Mesothelial cell of epicardium (in vitro differentiated cells): ENCODE measurements at places on chromosomes 5 and 9. TPM values are rescaled to one million over a fixed set of nuclear protein-coding genes. Genes with fewer than 3 reads are reported as not detected.
A peak's percentile ranks its signal among the peaks of the same experiment; 100 is the strongest.

GRCh38 chr5:73005886-73006285 lies 50.0 kb downstream of the FCHO2 start:
- H3K4me3 ChIP-seq = no peak overlapping the region
- no peak overlapping the region for H3K27ac ChIP-seq
- H3K36me3 ChIP-seq = peaks cover 2% of the 10 kb centered on the region
- H3K4me1 ChIP-seq = peaks cover 5% of the 10 kb centered on the region
- DNase-seq = no peak

GRCh38 chr5:13609504-13609903 lies 335.0 kb downstream of the DNAH5 start:
- H3K27me3 ChIP-seq = peaks cover 3% of the 10 kb centered on the region
- no peaks in the 10 kb centered on the region for H3K4me1 ChIP-seq
- no peak overlapping the region for H3K27ac ChIP-seq
- H3K36me3 ChIP-seq = no peaks in the 10 kb centered on the region
- no peak for DNase-seq
- no peak overlapping the region for H3K4me3 ChIP-seq

DNA sequence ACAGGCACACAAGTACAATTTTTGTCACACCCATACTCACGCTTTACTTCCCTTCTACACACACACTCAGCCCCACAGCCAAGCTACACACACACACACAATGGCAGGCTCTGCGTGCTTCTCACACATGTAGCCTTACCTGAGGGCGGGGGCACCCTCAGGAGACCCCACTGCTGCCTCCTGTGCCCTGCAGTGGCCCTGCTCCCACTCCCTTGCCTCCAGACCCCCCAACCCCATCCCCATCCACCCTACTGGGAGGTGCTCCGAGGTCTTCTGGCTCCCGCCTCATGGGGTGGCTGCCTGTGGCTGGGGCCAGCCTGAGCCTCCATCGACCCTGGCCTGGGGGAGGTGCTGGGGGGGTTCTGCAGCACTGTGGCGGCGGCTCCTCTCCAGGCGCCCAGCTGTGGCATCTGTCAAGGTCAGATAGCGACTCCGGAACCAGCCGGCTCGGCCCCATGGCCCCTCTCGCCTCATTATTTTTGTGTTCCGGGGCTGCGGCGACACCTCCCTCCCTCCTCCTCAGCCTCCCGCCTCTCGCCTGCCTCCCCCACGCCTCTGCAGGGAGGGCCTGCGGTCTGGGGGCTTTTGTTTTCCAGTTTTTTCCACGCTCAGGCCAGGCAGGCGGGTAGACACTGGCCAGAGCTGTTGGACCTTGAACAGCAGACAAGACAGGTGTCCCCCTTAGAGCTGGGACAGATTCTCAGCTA lies 21.7 kb downstream of the CXXC5 start:
- peaks cover 49% of the 10 kb centered on the region for H3K4me1 ChIP-seq
- H3K36me3 ChIP-seq = no peaks in the 10 kb centered on the region
- no peaks in the 10 kb centered on the region for H3K27me3 ChIP-seq
- peak overlapping the region; percentile 39 for H3K4me3 ChIP-seq
- DNase-seq = no peak
- peak overlapping the region; percentile 88 for H3K27ac ChIP-seq

TMEM161B gene
- total RNA-seq = 20.3 to 29.5 TPM (median 23.1 TPM) in 3 replicates

DNA sequence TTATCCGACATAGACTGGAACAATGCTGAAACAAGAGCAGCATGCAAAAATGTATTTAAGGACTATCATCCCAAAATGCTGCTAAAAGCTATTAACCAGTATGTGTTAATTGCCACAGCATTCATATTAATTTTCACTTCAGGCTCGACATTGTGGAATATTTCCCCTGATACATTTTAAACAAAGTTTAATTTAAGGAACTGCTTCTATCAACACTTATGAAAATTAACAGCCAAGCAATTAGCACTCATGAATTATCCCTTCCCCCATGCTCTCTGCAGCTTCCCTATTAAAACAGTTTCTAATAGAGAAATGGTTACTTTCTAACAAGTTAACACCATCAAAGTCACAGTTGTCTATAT lies 54.8 kb downstream of the MAPKAP1 start:
- DNase-seq = no peak
- H3K27ac ChIP-seq = no peak overlapping the region
- H3K4me1 ChIP-seq = peaks cover 22% of the 10 kb centered on the region
- H3K36me3 ChIP-seq = peaks cover 5% of the 10 kb centered on the region
- H3K27me3 ChIP-seq = no peaks in the 10 kb centered on the region

DNA sequence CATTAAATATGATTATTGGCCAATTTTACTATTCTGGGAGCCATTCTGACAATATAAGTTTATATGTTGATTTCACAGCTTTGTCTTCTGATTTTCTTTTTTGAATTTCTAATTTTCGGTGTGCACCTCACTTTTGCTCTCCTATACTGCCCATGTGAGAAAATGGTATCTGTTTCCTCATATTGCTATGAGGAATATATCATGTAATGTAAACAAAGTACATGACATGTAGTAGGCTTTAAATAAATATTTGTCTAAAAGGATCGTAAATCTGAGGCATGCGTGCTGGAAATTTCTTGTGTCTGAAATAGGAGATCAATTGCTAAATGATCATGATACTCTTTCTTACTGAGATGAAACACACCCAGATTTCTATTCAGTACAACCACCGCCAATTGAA lies 119.9 kb downstream of the ZDHHC21 start:
- no peaks in the 10 kb centered on the region for H3K27me3 ChIP-seq
- no peak overlapping the region for H3K4me3 ChIP-seq
- H3K36me3 ChIP-seq = peaks cover 5% of the 10 kb centered on the region
- DNase-seq = no peak
- no peak overlapping the region for H3K27ac ChIP-seq

DNA sequence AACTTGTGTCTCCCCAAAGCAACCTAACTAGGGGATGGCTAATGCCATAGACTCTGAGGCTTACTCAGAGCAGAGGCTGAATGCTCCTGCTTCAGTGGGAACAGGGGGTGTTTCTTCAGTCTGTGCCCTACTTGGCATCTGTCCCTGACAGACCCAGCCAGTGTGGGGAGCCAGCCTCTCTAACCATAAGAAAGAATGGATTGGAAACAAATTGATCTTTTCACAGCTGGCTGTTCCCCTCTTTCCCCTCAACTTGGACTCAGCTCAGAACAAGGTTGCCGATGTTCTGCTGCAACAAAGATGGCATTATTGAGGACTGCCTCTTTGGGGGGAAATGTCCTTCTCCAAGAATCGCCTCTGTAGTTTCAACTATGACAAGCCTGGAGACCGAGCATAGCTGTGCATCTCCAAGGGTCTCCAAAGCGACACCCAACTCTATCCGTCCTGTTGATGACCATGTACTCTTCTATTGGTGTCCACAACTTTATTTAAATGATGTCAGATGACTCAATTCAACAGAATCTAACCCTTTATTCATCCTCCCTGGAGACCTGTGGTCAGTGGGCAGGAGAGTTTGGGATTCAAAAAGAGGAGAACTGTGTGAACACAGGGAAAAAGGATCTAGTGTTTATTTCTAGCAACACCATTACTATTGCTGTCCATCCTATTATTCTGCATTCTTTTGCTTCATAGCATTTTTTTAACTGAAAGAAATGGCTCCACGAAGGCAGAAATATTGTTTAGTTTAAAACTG lies 24.7 kb upstream of the TNC start:
- no peaks in the 10 kb centered on the region for H3K36me3 ChIP-seq
- no peak overlapping the region for H3K4me3 ChIP-seq
- DNase-seq = no peak

NEUROG1 gene
- not detected in 3 replicates for total RNA-seq

DNA sequence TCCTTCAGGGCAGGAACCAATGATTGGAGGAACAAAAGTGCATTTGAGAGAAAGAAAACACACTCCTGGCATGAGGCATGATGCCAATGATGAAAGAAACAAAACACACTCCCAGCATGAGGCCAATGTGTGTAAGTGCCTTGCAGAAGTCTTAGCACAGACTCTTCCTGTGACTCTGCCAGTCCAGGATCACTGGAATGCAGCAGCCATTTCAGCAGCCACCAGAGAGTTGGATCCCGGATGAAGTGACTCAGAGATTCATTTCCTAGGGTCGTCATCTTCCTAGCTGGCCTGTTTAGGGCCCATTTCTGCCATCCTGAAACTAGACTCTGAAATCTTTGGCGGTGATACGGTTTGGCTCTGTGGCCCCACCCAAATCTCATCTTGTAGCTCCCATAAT lies 212.5 kb downstream of the CFAP90 start:
- no peaks in the 10 kb centered on the region for H3K4me1 ChIP-seq
- no peak overlapping the region for H3K27ac ChIP-seq
- no peak for DNase-seq
- no peaks in the 10 kb centered on the region for H3K27me3 ChIP-seq
- no peaks in the 10 kb centered on the region for H3K36me3 ChIP-seq
- H3K4me3 ChIP-seq = no peak overlapping the region

DNA sequence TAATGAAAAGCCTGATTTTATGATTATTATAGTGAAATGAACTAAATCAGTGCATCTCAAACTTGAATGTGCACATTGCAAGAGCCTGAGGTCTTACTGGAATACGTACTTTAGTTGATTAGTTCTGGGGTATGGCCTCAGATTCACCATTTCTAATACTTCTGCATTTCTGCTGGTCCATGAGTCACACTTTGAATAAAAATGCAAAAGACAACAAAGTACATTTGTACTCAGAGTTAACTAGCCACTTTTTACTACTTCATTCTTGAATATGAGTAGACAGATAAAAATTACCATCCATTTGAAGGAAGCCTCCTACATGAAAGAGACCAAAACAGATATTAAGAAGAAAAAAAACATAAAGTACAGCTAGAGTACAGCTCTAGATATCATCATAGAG lies 27.1 kb upstream of the PRR16 start:
- H3K27ac ChIP-seq = no peak overlapping the region
- no peaks in the 10 kb centered on the region for H3K36me3 ChIP-seq
- H3K4me1 ChIP-seq = no peaks in the 10 kb centered on the region
- H3K27me3 ChIP-seq = no peaks in the 10 kb centered on the region
- DNase-seq = no peak

GRCh38 chr5:43227655-43228054 lies 35.6 kb downstream of the NIM1K start:
- no peaks in the 10 kb centered on the region for H3K4me1 ChIP-seq
- no peak overlapping the region for H3K27ac ChIP-seq
- H3K36me3 ChIP-seq = no peaks in the 10 kb centered on the region
- H3K4me3 ChIP-seq = no peak overlapping the region
- H3K27me3 ChIP-seq = peaks cover 2% of the 10 kb centered on the region
- DNase-seq = no peak

PITX1 gene
- total RNA-seq = 80.2 to 89.6 TPM (median 88.0 TPM) in 3 replicates

GRCh38 chr9:14661421-14662059 lies 31.7 kb downstream of the ZDHHC21 start:
- H3K27me3 ChIP-seq = no peaks in the 10 kb centered on the region
- no peak for DNase-seq
- H3K4me3 ChIP-seq = no peak overlapping the region
- H3K4me1 ChIP-seq = no peaks in the 10 kb centered on the region
- H3K27ac ChIP-seq = no peak overlapping the region
